T47D (cell line): ENCODE measurements at places on chromosomes 16 and 17.

DNA sequence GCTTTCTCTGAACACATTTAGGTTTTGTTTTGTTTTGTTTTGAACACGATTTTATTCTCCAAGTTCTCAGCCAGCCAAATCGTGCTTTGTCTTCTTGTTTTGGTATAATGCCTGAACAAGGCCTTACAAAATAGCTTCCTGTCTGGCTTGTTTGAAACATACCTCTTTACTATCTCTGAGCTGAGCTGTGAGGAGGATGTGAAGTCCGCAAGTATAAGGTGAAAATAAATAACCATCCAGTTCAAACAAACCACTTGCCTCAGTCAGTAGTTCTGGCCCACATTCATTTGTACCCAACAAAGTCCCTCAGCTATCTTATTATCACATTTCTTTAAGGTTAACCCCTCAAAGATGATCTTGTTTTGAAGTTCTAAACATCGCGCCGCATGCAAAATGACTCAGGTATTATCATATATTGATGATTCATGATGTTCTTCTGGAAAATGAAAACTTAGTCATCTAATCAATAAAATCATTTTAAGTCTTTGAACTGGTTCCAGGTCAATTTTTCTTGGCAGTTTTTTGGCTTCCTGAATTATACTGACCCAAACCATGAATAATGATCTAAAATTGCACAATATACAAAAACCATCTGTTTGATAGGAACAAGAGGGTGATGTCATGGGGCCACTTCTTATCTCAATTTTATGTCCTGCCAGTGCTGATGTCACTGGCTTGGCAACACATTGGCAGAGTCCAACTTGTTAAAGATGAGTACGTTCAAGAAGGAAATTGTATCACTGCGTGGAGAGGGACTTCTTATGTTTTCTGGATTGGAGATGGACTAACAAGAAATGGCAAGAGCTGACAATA, 694.3 kb downstream of the KCNJ2 start:
- no peak for DNase-seq

GRCh38 chr17:48478224-48479013, 48.4 kb upstream of the SKAP1 start:
- DNase-seq, result no peak

DNA sequence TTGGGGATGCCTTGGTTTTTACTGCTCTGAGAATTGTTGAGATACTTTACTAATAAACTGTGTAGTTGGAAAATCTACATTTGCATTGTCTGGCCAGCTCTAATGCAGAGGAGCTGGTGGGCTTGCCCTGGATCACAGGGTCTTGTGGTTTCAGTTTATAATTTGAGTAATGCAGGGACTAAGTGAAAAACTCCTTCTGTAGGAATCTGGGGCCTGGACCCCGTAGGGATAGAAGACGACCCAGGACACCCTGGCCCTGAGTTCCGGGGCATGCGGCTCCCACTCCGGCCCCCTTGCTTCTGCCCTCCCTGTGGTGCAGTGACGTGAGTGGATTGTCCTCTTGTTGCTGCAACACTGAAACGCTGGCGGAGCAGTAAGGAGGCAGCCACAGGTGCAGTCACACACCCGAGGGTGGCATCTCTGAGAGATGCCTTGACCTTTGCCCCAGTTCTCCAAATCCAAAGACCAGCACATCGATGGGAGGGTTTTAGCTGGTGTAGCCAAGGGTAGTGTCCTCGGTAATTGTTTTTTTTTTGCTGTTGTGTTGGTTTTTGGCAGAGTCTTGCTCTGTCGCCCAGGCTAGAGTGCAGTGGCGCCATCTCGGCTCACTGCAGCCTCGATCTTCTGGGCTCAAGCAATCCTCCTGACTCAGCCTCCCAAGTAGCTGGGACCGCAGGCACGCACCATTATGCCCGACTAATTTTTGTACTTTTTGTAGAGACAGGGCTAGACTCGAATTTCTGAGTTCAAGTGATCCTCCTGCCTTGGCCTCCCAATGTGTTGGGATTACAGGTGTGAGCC, 2.6 kb upstream of the RPL13 start:
- DNase-seq, result no peak

DNA sequence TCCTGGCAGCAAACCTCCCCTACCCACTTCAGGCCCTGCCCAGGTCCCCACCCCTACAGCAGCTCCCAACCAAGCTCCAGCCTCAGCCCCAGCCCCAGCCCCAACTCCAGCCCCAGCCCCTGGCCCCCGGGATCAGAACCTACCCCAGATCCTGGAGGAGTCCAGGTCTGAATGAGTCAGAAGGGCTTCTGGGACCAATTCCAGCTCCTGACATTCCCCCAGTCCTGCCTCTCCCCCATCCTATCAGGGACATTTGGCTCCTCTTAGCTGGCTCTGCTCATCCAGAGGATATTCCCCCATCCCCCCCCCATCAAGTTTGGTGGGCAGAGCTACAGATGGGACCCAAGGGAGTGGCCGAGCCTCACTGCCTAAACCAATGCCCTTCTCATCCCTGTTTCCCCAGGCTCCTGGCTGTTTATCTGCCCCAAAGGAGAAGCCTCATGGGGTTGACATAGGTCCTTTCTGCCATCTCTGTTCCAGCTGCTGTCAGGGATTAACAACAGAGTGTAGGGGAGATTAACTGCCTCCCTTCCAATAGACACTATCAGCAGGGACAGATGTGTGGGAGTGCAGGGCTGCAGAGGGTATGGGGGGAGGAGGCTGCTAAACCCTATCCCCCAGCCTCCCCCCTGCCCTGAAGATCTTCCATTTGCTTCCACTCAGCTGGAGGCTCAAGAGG, 16.5 kb downstream of the CNTNAP1 start:
- no peak for DNase-seq

DNA sequence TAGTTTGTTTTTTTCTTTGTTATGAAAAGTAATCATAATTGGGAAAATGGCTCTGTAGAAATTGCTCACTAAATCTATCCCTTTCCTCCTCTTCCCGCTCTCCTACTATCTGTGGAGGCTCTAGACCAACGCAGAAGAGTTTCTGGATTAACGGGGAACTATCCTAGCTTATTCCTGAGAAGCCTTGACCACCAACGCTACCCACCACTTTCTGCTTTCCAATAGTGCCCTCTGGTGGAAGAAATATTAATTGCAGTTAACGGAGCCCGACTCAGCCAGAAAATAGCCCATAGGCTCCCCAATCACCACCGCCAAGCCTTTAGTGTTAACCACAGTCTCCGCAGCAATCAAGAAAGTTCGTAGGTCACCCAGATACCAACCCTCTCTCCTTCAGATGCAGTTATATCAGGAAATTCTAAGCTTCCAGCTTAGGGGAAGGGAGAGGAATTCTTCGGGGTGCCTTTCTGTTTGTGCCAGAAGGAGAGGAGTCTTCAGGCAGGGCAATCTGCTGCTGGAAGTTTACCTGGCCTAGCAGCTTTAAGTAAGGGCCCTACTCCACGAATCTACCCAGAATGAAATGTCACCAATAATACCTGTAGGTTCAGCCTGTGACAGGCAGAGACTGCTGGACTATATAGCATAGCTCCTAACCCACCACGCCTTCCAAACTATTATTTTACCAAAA, 23.0 kb upstream of the NSRP1 start:
- peak; percentile 74 for DNase-seq
